Endothelial cell of coronary artery (primary cell): ENCODE measurements at places on chromosomes 4 and X. TPM values are rescaled to one million over a fixed set of nuclear protein-coding genes. Genes with fewer than 3 reads are reported as not detected.

XAGE1A gene
- total RNA-seq: not detected in 2 replicates

GPR143 gene
- 2.6 and 3.1 TPM in 2 replicates for total RNA-seq

PPP1R2C gene
- total RNA-seq: not detected in 2 replicates

HTN3 gene
- not detected in 2 replicates for total RNA-seq

DDX60 gene
- total RNA-seq: 11.2 and 17.0 TPM in 2 replicates

STS gene
- 2.2 and 3.3 TPM in 2 replicates for total RNA-seq

FRAS1 gene
- 4.1 and 17.2 TPM in 2 replicates for total RNA-seq

RAB9B gene
- total RNA-seq: 0.28 and 0.54 TPM in 2 replicates

KDR gene
- total RNA-seq: 144 and 275 TPM in 2 replicates

GNRHR gene
- total RNA-seq: not detected in 2 replicates

EDNRA gene
- total RNA-seq: 5.0 TPM in 1 of 2 replicates, not detected in the other

SPANXC gene
- total RNA-seq: not detected in 2 replicates

PDHA2 gene
- not detected in 2 replicates for total RNA-seq

FGF13 gene
- 0.09 TPM in 1 of 2 replicates, not detected in the other for total RNA-seq

NAA10 gene
- 63.2 and 81.5 TPM in 2 replicates for total RNA-seq

SMIM10 gene
- 0.63 and 0.85 TPM in 2 replicates for total RNA-seq

MEPE gene
- not detected in 2 replicates for total RNA-seq

HMGB3 gene
- 16.8 and 35.4 TPM in 2 replicates for total RNA-seq

PNMA6A gene
- total RNA-seq: 0.85 and 0.99 TPM in 2 replicates

CA5B gene
- total RNA-seq: 1.6 and 3.0 TPM in 2 replicates

PNCK gene
- 0.09 TPM in 1 of 2 replicates, not detected in the other for total RNA-seq

NEIL3 gene
- total RNA-seq: 2.8 and 4.4 TPM in 2 replicates

OTUD6A gene
- total RNA-seq: not detected in 2 replicates

PABPC5 gene
- 0.45 and 0.56 TPM in 2 replicates for total RNA-seq

SLITRK4 gene
- total RNA-seq: 3.6 and 21.9 TPM in 2 replicates

SYN1 gene
- total RNA-seq: 0.09 TPM in 1 of 2 replicates, not detected in the other

TRAPPC11 gene
- total RNA-seq: 28.6 and 36.1 TPM in 2 replicates

LGI2 gene
- total RNA-seq: under 0.01 TPM in 2 replicates

CT55 gene
- total RNA-seq: not detected in 2 replicates

CD99 gene
- 139 and 210 TPM in 2 replicates for total RNA-seq

SLC49A3 gene
- 1.7 and 3.3 TPM in 2 replicates for total RNA-seq

EDA gene
- total RNA-seq: 0.81 and 2.4 TPM in 2 replicates

ASMT gene
- total RNA-seq: not detected in 2 replicates

ZDHHC15 gene
- not detected in 2 replicates for total RNA-seq

UCHL1 gene
- 71.1 and 82.9 TPM in 2 replicates for total RNA-seq

NPY2R gene
- total RNA-seq: not detected in 2 replicates

MSX1 gene
- total RNA-seq: 3.5 and 3.6 TPM in 2 replicates

CXCL5 gene
- total RNA-seq: 0.09 and 0.19 TPM in 2 replicates

ARHGAP36 gene
- total RNA-seq: 0.09 TPM in 1 of 2 replicates, not detected in the other

TRIM60 gene
- not detected in 2 replicates for total RNA-seq

LNX1 gene
- total RNA-seq: 1.0 and 1.8 TPM in 2 replicates

SLC38A5 gene
- 63.0 and 69.0 TPM in 2 replicates for total RNA-seq

POLR2B gene
- total RNA-seq: 137 TPM in 2 replicates
